ENCODE measurements at places on chromosomes 5 and 9.
A peak's percentile ranks its signal among the peaks of the same experiment; 100 is the strongest.

- no peak for DNase-seq
Observed at GRCh38 chr5:2514484-2514883, 237.0 kb downstream of the IRX2 start.

GRCh38 chr5:132495667-132496190 is 5.2 kb upstream of the IRF1 start:
- DNase-seq: peak; percentile 51

DNA sequence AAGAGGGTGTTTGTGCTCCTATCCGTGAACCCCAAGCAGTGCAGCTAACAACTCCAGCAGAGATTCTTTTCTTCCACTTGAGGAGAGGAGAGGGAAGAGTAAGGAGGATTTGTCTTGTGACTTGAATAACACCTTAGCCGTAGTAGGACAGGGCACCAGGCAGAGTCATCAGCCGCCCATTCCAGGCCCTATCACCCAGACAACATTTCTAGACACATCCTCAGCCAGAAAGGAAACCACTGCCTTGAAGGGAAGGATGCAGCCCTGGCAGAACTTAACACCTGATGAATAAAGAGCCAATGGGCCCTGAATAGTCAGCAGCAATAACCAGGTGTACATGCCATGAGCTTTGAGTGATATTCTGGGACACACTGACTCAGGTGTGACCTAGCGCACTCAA is 1013.0 kb upstream of the COX7C start:
- DNase-seq: no peak

- no peak for DNase-seq
Observed at GRCh38 chr5:127840198-127840524, 137.0 kb downstream of the CCDC192 start.

Data from hippocampal formation (tissue), 2 donors.